ENCODE measurements at places on chromosomes 16 and 17. TPM values are rescaled to one million over a fixed set of nuclear protein-coding genes. Genes with fewer than 3 reads are reported as not detected.
A peak's percentile ranks its signal among the peaks of the same experiment; 100 is the strongest.

GRCh38 chr16:52066962-52067361 is 480.0 kb downstream of the TOX3 start:
- no peak for DNase-seq
- H3K27me3 ChIP-seq = no peaks in the 10 kb centered on the region
- H3K4me3 ChIP-seq = no peak overlapping the region
- no peaks in the 10 kb centered on the region for H3K36me3 ChIP-seq

- H3K27me3 ChIP-seq = no peaks in the 10 kb centered on the region
- H3K4me1 ChIP-seq = peaks cover 32% of the 10 kb centered on the region
- peaks cover 25% of the 10 kb centered on the region for H3K36me3 ChIP-seq
- peak overlapping the region; percentile 34 for H3K4me3 ChIP-seq
These were observed 923 bp downstream of the GDPD3 start for GRCh38 chr16:30112197-30113030.

DNA sequence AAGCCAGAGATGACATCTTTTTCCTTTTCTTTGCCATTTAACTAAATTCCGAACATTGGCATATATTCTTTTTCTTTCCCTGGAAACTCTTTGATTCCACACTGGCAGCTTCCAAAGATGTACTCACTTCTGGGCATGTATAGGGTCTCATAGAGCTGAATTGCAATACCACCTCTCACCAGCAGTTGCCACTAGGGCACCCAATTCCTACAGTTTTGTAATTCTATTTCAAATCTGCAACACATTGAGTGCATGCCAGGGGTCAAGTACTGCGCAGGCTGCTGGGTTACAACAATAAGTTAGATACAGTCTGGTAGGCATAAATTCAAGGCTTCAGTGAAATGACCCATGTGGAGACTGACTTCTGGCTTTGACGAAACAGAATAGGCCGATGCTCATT is 208.8 kb upstream of the NLRP1 start:
- no peak for DNase-seq
- H3K27ac ChIP-seq = no peak overlapping the region
- H3K27me3 ChIP-seq = peaks cover 55% of the 10 kb centered on the region
- no peaks in the 10 kb centered on the region for H3K36me3 ChIP-seq

GRCh38 chr17:68909066-68909465 is 46.1 kb downstream of the ABCA8 start:
- H3K27ac ChIP-seq = peak overlapping the region; percentile 86
- H3K27me3 ChIP-seq = no peaks in the 10 kb centered on the region
- peaks cover 9% of the 10 kb centered on the region for H3K4me1 ChIP-seq
- peaks cover 6% of the 10 kb centered on the region for H3K36me3 ChIP-seq
- peak; percentile 18 for DNase-seq
- no peak overlapping the region for H3K4me3 ChIP-seq

- no peaks in the 10 kb centered on the region for H3K36me3 ChIP-seq
- H3K4me1 ChIP-seq = peaks cover 31% of the 10 kb centered on the region
- H3K27ac ChIP-seq = no peak overlapping the region
These were observed 205.6 kb downstream of the SPECC1 start for GRCh38 chr17:20214794-20215193.

GRCh38 chr16:85750146-85750826 is 610 bp downstream of the C16orf74 start:
- H3K4me3 ChIP-seq = peak overlapping the region; percentile 91
- peaks cover 12% of the 10 kb centered on the region for H3K36me3 ChIP-seq
- H3K4me1 ChIP-seq = peaks cover 45% of the 10 kb centered on the region
- DNase-seq = no peak
- no peak overlapping the region for H3K27ac ChIP-seq

GRCh38 chr17:65548269-65548969 is 13.0 kb downstream of the AXIN2 start:
- no peak for DNase-seq
- H3K27me3 ChIP-seq = peaks cover 46% of the 10 kb centered on the region
- H3K27ac ChIP-seq = no peak overlapping the region
- no peaks in the 10 kb centered on the region for H3K4me1 ChIP-seq
- no peak overlapping the region for H3K4me3 ChIP-seq
- no peaks in the 10 kb centered on the region for H3K36me3 ChIP-seq

The CCL8 gene
- total RNA-seq = not detected

The CRLF3 gene
- 11.5 TPM for total RNA-seq
